ENCODE measurements at places on chromosomes 6 and 20.
A peak's percentile ranks its signal among the peaks of the same experiment; 100 is the strongest.

GRCh38 chr6:42043787-42044475 is 6.4 kb upstream of the TAF8 start:
- peak; percentile 85 for DNase-seq

- no peak for DNase-seq
These were observed 29.2 kb downstream of the MBOAT1 start for GRCh38 chr6:20182926-20183521.

GRCh38 chr6:68875403-68875802 is 240.3 kb downstream of the ADGRB3 start:
- no peak for DNase-seq

GRCh38 chr6:39085129-39085797 is 29.7 kb downstream of the SAYSD1 start:
- no peak for DNase-seq

DNA sequence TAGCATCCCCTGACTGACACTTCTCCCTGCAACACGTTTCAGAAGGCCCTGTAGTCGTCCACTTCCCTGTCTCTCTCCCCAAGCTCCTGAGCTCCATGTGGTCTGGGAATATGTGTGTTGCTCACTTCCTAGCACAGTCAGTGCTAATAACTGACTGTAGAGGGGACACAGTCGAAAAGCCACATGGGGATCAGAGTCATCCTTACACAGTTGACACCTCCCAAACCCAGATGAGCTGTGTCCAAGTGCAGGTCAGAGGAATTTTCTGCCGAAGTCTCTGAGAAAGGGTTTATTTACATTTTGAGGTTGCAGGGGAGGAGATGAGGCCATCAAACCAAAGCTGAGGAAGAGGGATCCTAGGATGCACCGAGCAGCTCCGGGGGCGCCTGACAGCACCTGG is 3.5 kb upstream of the ADAM33 start:
- no peak for DNase-seq

DNA sequence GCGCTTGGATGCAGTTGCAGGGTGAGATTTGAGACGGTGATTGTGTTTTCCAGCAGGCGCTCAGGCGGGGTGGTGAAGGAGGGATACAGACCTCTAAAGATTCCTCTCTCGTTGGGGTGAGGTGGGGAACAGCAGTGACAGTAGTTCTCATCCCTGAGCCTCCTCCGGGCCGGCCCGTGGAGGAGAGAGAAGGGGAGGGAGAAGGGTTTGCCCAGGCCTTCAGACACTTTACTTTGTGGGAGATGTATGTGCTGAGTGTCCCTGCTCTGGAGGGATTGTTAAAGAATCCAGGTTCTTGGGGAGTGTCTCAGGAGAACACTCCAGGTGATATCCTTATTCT is 41.0 kb downstream of the PSMB9 start:
- no peak for DNase-seq

- no peak for DNase-seq
These were observed 3.7 kb upstream of the MYLK4 start for GRCh38 chr6:2754393-2754792.

DNA sequence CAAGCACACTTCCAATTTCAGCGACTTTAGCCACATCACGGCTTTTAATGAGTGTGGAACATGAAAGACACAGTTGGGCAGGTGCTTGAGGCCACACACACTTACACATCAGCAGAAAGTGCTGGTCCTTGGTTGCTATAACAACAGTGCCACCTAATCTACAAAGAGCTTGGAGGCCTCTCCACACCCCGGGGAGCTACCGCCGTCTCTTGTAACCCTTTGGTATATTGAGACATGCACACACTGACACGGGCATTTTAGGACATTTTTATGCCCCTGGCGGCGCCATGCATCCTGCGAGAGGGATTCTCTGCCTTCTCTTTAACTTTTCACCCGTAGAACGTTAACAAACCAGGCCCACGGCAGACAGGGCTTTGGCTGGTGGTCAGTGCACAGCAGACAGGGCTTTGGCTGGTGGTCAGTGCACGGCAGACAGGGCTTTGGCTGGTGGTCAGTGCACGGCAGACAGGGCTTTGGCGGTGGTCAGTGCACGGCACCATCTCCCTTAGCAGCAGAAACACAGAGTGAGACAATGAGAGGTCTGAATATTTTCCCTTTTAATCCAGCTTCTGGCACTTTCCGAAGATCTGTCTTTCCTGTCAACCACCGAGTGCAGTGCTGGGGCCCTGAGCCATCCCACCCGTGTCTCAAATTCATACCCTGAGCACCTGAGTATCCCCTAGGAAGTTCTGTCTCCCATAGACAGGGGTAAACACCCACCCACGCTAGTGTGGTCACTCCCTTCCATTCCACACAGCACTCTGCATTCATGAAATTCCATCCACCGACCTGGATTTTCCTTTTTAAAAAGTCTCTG is 116.6 kb upstream of the RPS6KA2 start:
- no peak for DNase-seq

Data from activated naive CD8-positive, alpha-beta T cell treated with anti-CD3 and anti-CD28 coated beads, Interleukin-2, amount 50 U/mL, for 16 hours (primary cell).